Testis (tissue), 5 donors: ENCODE measurements at places on chromosomes 6 and 20. TPM values are rescaled to one million over a fixed set of nuclear protein-coding genes. Genes with fewer than 3 reads are reported as not detected.

GRCh38 chr20:14913896-14914620 lies 576.6 kb upstream of the FLRT3 start:
- no peak for DNase-seq

DNA sequence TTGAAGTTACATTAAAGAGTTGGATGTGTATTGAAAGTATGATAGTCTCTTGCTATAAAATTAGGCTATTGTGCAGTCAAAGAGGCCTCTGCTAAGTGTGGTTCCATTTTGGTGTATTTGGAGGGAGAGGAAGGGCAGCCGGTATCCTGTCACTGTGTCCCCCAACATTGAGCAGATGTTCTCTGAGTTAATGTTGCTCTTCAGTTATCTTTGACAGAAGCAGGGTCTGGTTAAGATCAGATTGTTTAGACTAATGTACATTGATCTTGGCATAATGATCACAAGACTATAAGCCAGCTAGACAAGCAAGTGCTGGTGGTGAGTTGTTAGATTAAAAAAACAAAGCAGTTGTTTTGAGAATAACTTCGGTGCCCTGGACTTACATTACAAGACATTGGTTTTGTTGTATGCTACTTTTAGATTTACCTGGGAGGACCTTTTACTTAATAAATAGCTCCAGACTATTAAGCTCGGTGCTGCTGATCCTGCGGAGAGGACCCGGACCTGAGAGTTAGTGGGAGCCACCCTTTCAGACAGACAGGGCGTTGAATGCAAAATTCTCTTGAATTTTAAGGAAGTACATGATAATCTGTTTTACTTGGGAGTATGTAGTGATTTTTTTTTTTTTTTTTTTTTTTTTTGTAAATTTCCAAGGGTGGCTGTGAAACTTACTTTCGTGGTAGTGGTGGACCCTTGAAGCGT lies 97.8 kb downstream of the JARID2 start:
- no peak for DNase-seq

- DNase-seq, result no peak
Measured at GRCh38 chr20:20823476-20823881, 111.0 kb upstream of the RALGAPA2 start.

DNA sequence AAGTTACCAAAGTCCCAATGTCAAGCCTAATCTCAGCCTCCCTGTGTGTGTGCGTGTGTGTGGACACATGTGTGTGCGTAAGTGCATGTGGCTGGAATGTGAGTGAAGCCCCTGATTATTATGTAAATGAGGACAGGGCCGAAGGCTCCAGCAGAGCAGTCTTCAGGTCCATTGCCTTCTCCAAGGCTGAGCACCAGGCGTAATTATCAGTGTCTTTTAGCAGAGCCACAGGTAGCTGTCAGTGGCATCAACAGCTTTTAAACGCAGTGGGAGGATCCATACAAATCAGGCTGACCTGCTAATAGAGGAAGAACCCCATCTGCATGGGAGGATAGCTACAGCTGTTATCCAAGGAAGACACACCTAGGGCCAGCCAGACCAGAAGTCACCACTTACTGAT lies 324.3 kb upstream of the MOCS1 start:
- DNase-seq, result no peak

- DNase-seq, result no peak
Measured at GRCh38 chr6:11675601-11676000, 103.0 kb downstream of the ADTRP start.

GRCh38 chr6:33241968-33242367 lies 29.7 kb downstream of the VPS52 start:
- no peak for DNase-seq

DNA sequence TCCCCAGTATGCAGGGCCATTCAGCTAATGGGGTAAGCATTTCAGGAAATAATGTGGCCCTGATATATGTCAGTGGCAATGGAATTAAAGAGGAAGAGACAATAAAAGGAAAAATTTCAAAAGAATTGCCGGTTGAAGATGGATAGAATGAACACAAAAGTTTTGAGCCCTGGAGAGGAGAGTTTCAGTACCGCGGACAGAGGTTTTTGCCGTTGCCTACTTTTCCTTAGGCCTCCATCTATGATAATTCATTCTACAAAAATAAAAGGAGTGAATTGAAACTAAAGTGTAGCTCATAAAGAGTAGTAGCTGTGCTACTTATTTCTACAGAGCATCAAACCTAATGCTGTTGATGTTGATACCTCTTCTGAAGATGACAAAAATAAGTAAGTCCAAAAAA lies 140.7 kb downstream of the RNASET2 start:
- no peak for DNase-seq

DNA sequence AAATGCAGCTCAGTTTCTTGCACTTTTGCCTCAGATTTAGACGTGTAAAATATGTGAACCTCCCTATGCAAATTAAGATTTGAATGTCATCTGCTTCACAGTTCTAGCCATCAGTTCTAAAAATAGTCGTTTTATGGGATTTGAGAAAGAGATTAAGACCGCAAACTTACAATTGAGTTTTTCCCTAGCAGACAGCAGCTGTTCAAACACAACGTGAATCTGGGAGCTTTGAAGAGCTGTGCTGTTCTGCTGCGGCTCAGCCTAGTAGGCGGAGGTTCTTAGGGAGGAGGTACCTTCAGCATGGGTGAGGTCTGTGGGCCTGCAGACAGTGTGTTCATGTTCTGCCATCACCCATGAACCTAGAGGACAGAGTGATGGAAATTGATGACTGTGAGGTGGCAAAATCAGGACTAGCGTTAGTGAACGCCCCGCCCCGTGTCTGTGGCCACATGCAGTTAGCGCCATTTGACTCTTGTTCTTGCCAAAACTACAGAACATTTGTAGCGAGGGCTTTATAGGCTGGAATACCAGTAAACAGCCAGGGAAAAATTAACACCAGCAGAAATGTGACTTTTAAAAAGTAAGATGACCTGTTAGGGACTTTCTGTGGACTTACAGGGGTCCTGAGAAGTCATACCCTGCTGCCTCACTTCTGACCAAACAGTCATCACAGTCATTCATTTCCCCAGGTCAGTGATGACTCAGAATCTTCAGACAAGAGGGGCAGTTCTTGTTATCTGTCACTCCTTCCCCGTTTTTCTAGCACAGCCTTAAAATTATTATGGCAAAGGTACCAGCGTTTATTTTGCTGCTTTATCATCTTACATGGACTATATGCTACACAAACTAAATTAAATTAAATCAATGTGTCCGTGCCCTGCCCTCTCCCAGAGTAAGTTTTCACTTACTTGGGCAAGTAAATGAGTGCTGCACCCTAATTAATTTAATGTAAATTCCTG lies 84.3 kb upstream of the TMEM181 start:
- DNase-seq, result peak; percentile 25

DNA sequence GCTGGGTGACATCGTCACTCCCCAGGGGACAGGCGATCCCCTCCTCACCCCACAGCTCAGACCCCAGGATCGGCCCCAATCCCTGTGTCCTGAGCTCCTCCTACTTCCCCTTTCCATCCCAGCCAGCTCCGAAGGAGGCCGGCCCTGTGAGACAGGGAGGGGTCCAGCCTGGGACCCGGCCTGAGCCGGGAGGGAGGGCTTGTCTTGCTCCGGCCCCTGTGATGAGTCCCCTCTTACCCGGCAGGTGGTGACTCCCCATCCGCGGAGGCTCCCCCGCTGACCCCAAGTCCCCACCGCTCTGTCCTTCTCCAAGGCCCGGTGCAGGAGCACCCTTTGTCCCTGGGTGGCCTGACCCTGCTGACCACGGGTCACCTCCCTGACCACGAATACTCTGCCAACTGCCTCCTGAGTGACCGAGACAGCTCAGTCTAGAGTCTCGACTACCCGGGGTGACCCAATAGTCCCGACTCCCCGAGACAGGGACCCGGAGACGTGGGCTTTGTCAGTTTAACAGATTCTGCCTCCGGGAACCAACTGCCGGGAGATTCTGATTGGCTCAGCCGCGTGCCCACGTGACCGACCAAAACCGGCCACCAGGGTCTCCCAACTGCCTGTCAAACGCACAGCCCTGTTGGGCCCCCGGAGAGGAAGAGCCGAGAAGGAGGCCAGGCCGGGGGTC lies 187.4 kb upstream of the PROKR2 start:
- peak; percentile 77 for DNase-seq

DNA sequence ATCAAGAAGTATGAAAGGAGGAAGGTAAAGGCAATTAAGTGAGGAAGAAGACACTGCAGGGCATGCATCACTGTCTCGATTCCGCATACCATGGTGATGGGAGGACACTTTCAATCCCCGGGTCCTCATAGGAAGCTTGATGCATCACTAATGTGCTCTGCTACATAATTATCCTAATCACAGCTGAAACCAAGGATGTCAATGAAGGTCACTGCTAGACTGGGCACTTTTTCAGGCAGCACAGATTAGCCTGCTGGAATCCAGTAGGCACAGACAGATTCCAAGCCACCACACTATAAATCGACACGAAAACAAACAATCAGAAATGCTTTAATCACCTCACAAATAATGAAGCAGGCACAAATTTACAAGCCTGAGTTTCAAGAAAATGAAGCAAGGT lies 206.7 kb downstream of the KIF16B start:
- DNase-seq, result no peak

GRCh38 chr6:41832263-41832662 lies 44.8 kb downstream of the TOMM6 start:
- no peak for DNase-seq

SCUBE3 gene
- 1.7 TPM for total RNA-seq

MCCD1 gene
- total RNA-seq, result not detected

TAGAP gene
- total RNA-seq, result 1.1 TPM

PLG gene
- total RNA-seq, result 0.62 TPM

SLC17A4 gene
- total RNA-seq, result 0.37 TPM

LAMA5 gene
- 121 TPM for total RNA-seq
